ENCODE measurements at places on chromosomes 13 and 19. TPM values are rescaled to one million over a fixed set of nuclear protein-coding genes. Genes with fewer than 3 reads are reported as not detected.

The ABHD8 gene
- 0.71 TPM for polyA plus RNA-seq

The EFNA2 gene
- polyA plus RNA-seq, result not detected

The SYNGR4 gene
- polyA plus RNA-seq, result not detected

The LILRA5 gene
- not detected for polyA plus RNA-seq

The DCT gene
- 0.04 TPM for polyA plus RNA-seq

Data from Purkinje cell (primary cell).